ENCODE measurements at places on chromosomes 5 and 9. TPM values are rescaled to one million over a fixed set of nuclear protein-coding genes. Genes with fewer than 3 reads are reported as not detected.

The ARL14EPL gene
- total RNA-seq, result not detected

The COL23A1 gene
- total RNA-seq, result 107 TPM

DNA sequence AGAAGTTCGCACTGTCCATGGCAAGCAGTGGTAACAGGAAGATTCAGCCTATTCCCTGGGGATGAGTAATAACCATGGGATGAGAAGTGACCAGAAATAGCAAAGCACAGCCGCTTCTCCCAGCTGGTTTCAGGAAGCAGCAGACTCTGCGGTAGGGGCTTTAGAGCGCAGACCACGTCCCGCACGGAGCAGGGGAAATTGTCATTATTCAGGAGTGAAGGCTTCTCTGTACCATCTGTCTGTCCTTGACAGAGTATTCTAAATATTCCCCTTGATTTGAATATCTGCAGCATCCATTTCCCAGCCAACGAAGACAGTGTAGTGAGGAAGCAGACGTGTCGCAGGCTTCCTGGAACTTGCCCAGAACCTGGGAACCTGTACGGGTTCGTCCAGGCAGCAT lies 159.6 kb downstream of the NXNL2 start:
- H3K36me3 ChIP-seq, result no peaks in the 10 kb centered on the region
- DNase-seq, result no peak
- peaks cover 27% of the 10 kb centered on the region for H3K4me1 ChIP-seq
- no peaks in the 10 kb centered on the region for H3K27me3 ChIP-seq
- H3K27ac ChIP-seq, result peak overlapping the region; percentile 2

DNA sequence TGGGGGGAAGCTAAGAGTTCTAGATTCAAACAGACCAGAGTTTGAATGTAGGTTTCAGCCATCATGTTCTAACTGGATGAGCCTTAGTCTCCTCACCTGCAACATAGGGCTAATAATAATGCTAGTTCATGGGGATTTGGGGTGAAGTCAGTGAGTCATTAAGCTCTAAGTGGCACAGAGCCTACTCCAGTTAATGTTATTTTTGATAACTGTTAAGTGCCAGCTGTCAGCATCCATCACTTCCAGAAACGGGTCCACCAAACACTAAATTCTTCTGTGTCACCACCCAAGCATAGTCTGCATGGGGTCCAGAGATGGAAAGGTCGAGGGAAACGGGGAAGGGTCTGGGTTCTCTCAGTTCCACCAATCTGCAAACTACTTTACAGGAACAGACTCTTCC lies 1.8 kb upstream of the TSC1 start:
- no peak for DNase-seq
- no peaks in the 10 kb centered on the region for H3K27me3 ChIP-seq
- H3K36me3 ChIP-seq, result no peaks in the 10 kb centered on the region
- no peak overlapping the region for H3K27ac ChIP-seq
- H3K4me3 ChIP-seq, result no peak overlapping the region
- peaks cover 13% of the 10 kb centered on the region for H3K4me1 ChIP-seq

DNA sequence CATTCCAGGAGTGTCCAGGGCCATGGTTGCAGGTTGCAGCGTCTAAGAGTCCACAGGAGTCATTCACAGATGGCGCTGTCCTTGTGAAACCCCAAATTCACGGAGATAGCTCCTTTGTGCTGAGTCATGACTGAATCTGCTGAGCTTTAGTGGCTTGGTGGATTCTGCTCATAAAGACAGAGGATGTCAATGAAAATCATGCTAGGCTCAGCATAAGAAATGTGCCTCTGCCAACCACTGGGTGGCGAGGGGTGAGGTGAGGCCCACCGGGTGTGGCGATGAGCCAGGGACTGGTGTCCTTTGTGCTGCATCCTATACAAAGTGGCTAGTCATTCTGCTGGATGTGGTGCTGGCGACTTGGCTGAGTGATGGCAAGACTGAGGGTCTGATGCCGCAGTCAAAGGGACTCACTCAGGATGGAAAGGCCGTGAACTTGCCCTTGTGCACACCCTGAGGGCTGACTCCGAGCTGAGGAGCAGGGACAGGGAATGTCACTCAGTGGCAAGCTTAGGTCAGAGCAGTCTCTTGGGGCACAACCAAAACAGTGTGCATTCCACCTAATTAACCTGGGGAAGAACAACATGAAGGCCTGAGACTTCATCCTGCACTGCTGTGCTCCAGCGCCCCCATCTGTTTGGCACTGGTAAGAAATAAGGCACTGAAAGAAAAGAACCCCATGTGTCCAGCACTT lies 71.5 kb downstream of the DAP start:
- no peak for DNase-seq
- no peaks in the 10 kb centered on the region for H3K27me3 ChIP-seq
- no peak overlapping the region for H3K27ac ChIP-seq
- no peak overlapping the region for H3K4me3 ChIP-seq
- H3K4me1 ChIP-seq, result no peaks in the 10 kb centered on the region

DNA sequence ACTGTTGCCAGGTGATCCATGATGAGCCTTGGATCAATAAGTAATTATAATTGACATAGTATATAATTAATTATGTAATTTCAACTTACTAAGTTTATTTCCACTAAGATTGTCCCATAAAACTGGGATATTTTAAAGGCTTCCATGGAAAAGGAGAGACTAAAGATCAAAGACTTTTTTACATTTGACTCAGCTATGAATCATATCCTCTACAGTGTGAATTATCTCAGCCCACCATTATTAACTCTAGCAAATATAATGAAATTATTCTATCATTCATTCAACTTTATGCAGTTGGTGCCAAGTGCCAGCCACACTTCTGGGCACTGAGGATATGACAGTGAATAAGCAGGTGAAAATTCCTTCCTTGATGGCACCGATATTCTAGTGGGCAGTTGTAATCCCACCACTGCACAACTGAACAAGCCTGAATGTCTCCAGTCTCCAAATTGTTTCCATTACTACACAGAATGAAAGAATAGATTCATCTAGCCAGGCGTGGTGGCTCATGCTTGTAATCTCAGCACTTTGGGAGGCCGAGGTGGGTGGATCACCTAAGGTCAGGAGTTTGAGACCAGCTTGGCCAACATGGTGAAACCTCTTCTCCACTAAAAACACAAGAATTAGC lies 21.9 kb upstream of the TXN start:
- no peak overlapping the region for H3K4me3 ChIP-seq
- H3K4me1 ChIP-seq, result no peaks in the 10 kb centered on the region
- H3K27me3 ChIP-seq, result no peaks in the 10 kb centered on the region
- no peak overlapping the region for H3K27ac ChIP-seq
- no peak for DNase-seq

- no peak for DNase-seq
- H3K27me3 ChIP-seq, result no peaks in the 10 kb centered on the region
- H3K4me3 ChIP-seq, result no peak overlapping the region
- H3K4me1 ChIP-seq, result no peaks in the 10 kb centered on the region
- no peak overlapping the region for H3K27ac ChIP-seq
Measured at GRCh38 chr5:141778683-141779082, 96.7 kb upstream of the ARAP3 start.

GRCh38 chr9:35495984-35496383 lies 6.1 kb downstream of the RUSC2 start:
- peaks cover 8% of the 10 kb centered on the region for H3K4me1 ChIP-seq
- DNase-seq, result no peak
- H3K4me3 ChIP-seq, result no peak overlapping the region
- no peaks in the 10 kb centered on the region for H3K36me3 ChIP-seq

GRCh38 chr9:89408628-89409101 lies 89.2 kb downstream of the SEMA4D start:
- no peak overlapping the region for H3K4me3 ChIP-seq
- H3K4me1 ChIP-seq, result peaks cover 17% of the 10 kb centered on the region
- no peaks in the 10 kb centered on the region for H3K27me3 ChIP-seq

All from thyroid gland (tissue), 4 donors.